Immature natural killer cell (primary cell): ENCODE measurements at places on chromosomes 3 and 15.

- no peak for DNase-seq
These were observed 19.8 kb downstream of the DGKG start for GRCh38 chr3:186342197-186342596.

DNA sequence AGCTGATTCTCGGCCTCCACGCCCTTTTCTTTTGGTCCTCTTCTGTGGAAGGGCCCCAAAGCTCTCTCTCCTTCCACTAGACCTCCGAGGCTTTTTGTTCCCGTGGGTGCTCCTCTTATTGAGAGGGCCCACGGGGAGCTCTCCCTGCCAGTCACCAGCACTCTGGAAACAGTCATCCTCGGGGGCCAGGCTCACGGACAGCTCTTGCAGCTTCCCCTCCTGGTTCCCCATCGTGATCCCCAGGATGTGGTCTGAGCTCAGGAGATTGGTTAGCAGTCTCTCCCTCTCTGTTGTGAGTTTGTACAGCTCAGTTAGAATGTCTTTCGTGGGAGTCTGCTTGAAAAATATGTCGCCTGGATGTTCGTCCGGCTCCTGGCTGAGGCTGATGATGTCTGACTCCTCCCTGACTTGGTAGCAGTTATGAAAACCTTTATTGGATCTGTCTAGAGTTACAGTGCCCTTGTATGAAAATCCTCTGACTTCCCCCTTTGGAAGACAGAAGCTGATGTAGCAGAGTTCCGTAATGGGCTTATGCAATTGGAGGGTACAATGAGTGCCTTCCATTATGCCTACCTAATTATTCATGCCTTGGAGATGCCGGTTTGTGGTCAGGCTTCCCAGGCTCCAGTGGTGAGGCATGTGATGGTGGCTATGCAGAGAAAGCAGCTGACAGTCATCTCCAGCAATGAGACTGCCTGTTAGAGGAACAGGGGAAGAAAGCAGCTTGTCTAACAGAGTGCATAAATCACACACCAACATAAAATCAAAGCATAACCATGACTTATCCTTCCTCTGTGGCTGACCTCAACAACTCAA is 40.0 kb downstream of the FMN1 start:
- DNase-seq, result no peak

GRCh38 chr3:20424086-20424485 is 238.1 kb upstream of the SGO1 start:
- DNase-seq, result no peak

GRCh38 chr3:12741209-12741608 is 17.9 kb downstream of the TMEM40 start:
- DNase-seq, result no peak

- DNase-seq, result no peak
These were observed 166.8 kb upstream of the TGFBR2 start for GRCh38 chr3:30439451-30440053.

GRCh38 chr3:114829783-114830182 is 317.3 kb downstream of the ZBTB20 start:
- DNase-seq, result no peak

DNA sequence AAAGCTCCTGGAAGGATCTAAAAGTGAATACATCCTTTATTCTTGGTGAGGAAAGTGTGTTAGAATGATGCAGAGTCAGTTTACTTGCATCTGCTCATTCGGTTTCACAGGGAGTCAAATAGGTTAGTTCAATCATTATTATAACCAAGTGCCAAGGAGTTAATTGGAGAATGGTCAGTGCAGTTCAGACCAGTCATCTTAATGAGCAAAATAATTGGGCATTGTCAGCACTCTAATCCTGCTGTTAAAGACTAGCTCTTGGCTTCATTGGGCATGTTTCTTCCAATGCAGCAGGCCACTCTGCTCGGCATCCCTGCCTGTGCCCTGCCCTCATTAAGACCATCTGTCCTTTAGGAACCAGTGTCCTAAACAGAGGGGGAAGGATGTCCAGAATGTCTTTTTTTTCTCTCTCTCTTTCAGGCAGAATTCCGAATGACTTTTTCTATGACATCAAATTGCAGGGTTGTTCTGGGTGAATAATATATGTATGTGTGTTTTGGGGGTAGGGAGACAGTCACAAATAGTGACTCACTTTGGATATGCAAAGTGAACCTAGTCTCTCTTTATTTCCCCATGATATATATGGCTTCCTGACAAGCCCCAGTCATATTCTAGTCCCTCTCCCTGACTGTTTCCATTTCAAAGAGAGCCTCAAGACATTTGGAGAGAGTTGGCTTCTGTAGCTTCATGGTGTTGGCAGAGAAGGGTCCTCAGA is 205.4 kb upstream of the TRIM42 start:
- DNase-seq, result no peak

DNA sequence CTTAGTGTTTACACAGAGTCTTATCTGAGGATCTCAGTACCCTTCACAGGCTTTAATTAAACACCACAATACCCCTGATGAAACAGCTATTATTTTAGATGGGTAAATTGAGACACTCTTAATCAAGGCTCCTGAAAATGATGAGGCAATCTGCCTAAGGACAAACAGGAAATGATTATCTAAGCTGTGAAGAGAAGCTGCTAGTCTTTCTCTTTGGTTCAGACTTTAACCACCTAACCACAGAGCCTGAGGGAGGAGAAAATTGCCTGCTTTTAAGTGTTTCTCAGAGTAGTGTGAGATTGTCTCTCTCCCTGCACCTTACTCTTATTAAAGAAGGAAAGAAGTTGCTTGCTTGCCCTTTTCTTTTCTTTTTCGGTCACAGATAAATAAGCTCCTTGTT is 364.3 kb upstream of the ADAMTS9 start:
- DNase-seq, result no peak

DNA sequence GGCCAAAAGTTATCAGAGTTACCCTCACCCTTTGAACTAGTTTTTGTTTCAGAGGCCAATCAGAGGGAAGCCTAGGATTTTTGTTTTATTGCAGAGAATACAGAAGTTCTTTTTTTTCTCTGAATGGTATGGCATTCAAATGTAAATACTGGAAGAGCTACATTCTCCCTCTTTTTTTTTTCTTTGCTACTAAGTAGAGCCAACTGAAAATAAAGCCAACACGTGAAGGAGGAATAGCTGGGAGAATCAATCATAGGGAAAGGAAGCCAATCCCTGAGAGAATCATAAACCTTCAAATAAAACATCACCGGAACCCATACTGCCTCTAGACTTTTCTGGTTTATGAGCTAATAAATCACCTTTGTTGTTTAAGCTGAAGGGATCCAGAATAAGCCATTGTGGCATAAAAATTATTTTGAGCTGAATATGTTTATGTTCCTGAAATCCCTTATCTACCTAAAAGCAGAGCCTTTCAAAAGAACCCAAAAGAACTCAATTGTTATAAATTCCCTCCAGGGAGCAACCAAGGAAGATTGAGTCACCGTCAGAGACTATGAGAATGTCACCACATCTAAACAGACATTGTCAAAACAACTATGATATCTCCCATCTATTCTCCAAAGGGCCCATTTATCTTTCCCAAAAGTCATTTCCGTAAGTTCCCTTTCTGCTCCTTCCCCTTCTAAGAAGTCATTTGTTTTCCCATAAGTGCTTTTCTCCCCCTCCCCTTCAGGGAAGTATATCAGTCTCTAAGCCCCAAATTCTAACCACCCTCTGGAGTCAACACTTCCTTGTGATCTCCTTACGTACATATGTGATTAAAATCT is 3.8 kb upstream of the ZNF280D start:
- no peak for DNase-seq

- DNase-seq, result no peak
These were observed 26.4 kb upstream of the SKIL start for GRCh38 chr3:170331143-170331542.

DNA sequence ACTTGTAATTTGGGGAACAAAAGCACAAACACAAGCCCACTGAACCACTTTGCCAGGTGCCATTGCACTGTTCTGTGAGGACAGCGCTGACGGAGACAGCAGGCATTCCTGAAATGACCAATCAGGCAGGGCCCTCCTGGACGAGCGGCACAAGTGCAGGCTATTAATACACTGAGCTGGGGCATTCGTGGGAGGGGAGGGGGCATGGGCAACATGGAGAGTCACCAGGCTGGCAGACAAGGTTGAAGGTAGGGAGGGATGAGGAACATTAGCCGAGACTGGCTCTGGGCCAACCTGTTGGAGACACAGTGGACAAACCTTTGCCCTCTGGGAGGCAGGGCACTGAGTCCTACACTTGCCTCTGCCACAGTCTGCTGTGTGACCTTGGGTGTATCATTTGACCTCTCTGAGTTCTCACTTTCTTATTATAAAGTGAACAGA is 45.6 kb downstream of the NOX5 start:
- DNase-seq, result no peak

DNA sequence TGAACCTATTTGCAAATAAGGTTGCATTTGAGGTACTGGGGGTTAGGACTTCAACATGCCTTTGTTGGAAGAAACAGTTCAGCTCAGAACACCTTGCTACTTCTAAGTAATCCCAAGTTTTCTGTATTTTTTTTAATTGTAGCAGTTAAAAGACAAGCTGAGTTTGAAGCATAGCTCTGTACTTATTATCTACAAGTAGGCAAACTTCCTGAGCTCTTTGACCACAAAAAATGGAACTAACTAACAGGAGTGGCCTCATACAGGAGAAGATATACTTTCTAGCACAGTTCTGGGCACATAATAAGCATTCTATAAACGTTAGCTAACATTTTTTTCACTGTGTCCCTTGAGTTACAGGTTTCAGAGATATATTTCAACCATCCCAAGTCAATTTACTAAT is 159.2 kb downstream of the CHST2 start:
- DNase-seq, result no peak

DNA sequence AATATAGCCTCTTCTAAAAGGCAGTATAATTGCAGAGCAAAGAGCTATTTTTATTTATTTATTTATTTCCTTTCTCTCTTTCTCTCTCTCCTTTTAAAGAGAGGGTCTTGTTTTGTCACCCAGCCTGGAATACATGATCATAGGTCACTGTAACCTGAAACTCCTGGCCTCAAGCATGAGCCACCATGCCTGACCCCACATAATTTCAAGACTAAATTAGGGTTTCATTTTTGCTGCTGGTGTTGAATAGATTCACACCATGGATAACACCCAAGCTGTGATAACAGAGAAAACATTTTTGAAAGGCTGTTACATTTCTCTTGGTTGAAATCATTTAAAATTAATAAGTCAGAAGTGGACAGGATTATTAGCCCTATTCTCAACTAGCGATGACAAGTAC is 131.6 kb downstream of the LEKR1 start:
- DNase-seq, result no peak

DNA sequence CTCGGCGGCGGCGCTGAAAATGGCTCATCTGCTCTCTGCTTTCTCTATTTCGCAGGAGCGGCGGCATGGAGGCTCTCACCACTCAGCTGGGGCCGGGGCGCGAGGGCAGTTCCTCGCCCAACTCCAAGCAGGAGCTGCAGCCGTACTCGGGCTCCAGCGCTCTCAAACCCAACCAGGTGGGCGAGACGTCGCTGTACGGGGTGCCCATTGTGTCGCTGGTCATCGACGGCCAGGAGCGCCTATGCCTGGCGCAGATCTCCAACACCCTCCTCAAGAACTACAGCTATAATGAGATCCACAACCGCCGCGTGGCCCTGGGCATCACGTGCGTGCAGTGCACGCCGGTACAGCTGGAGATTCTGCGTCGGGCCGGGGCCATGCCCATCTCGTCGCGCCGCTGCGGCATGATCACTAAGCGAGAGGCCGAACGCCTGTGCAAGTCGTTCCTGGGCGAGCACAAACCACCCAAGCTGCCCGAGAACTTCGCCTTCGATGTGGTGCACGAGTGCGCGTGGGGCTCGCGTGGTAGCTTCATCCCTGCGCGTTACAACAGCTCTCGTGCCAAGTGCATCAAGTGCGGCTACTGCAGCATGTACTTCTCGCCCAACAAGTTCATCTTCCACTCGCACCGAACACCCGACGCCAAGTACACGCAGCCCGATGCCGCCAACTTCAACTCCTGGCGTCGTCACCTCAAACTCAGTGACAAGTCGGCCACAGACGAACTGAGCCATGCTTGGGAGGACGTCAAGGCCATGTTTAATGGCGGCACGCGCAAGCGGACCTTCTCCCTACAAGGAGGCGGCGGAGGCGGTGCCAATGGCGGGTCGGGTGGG is 790 bp downstream of the SKOR1 start:
- DNase-seq, result no peak

DNA sequence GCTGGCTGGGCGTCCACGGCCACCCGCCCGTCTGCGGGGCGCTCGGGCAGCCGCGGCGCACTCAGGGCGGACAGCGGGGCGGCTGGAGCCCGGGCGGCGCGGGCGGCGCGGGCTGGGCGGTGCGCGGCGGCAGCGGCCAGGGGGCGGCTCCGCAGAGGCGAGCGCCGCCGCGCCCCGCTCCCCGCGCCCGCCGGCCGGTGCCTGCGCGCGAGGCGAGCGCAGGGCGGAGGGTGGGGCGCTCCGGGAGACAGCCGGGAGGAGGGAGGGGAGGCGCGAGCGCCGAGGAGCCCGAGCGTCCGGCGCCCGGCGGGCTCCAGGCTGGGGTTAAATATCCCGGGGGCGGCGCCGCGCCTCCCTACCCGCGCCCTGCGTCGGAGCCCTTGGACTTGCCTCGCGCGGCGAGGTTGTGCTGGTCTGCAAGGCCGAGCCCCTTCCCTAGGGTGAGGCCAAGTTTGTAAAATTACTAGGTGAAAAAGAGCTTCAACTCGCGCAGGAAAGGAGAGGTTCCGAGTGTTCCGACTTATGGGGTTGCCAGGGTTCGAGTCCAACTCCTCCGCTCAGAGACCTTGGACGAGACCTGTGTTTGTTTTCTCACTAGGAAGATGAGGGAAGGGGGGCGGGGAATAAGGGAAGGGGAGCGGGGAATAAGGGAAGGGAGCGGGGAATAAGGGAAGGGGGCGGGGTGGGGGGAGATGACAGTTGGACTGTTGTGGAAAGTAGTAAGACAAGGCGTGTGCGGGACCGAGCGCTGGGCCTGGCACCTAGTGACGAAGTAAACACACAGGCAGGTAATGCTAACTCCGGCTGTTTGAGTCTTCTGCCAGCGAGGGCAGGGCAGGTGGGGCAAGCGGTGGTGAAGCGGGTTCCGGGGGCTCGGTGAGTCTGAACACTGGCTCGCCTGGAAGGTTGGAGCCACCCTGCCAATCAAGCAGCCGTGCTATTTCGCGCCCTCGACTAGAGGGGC is at the start of gene TNFAIP8L3:
Gene TNFAIP8L3 (minus strand): TSS at position 301 of the 964 bp plus-strand sequence. CDS start 311 bp downstream, outside the sequence.
- DNase-seq, result no peak

GRCh38 chr3:155208183-155208800 is 85.2 kb downstream of the STRIT1 start:
- no peak for DNase-seq

DNA sequence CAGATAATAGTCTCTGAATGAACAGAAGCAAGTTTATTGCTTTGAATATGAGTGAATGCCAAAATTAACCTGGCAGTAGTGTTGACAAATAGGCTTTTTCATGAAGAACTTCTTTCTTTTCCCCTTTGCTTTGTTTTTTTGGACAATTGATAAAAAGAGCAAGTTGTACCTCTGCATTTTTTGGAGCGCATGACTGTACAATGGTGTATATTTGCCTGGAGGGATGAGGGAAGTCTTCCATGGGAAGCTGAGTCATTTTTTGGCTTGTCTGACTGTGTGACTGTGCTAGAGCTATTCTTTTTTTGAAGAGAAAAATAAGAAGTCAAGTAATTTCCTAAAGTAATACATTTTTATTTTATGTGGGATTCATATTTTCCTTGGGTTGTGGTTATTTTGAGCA is 186.9 kb downstream of the KLHL25 start:
- DNase-seq, result no peak
